ENCODE measurements at places on chromosomes 5 and 9. TPM values are rescaled to one million over a fixed set of nuclear protein-coding genes. Genes with fewer than 3 reads are reported as not detected.

The PCDHB12 gene
- 0.46 TPM for total RNA-seq

The IDNK gene
- 4.1 TPM for total RNA-seq

The COL27A1 gene
- total RNA-seq, result 12.7 TPM

The SCAI gene
- 10.9 TPM for total RNA-seq

The TNFSF8 gene
- total RNA-seq, result not detected

The SIMC1 gene
- 6.8 TPM for total RNA-seq

The FBXO38 gene
- 59.7 TPM for total RNA-seq

The UAP1L1 gene
- total RNA-seq, result 38.3 TPM

The PCDHB4 gene
- total RNA-seq, result 0.20 TPM

The MEIKIN gene
- total RNA-seq, result not detected

The SLC46A2 gene
- not detected for total RNA-seq

The FBN2 gene
- 146 TPM for total RNA-seq

The RFESD gene
- total RNA-seq, result 2.2 TPM

The MYMK gene
- total RNA-seq, result not detected

The WWC1 gene
- total RNA-seq, result 0.99 TPM

The WNT8A gene
- not detected for total RNA-seq

The PCDH1 gene
- total RNA-seq, result 6.3 TPM

The PPP3R2 gene
- total RNA-seq, result not detected

The GALNT10 gene
- total RNA-seq, result 134 TPM

The GCNT1 gene
- 73.3 TPM for total RNA-seq

The PNPLA7 gene
- total RNA-seq, result 2.0 TPM

The KLF4 gene
- 13.3 TPM for total RNA-seq

The ENC1 gene
- 43.7 TPM for total RNA-seq

The SLC6A18 gene
- not detected for total RNA-seq

The LEAP2 gene
- total RNA-seq, result 0.30 TPM

The NR2F1-AS1 gene
- 10.7 TPM for total RNA-seq

The TSSK1B gene
- total RNA-seq, result 0.46 TPM

The ELAVL2 gene
- total RNA-seq, result not detected

The AGGF1 gene
- 30.6 TPM for total RNA-seq

The PCDHB7 gene
- total RNA-seq, result 1.1 TPM

The LAMC3 gene
- 0.33 TPM for total RNA-seq

The OR1J2 gene
- 0.50 TPM for total RNA-seq

The SHISAL2B gene
- total RNA-seq, result not detected

The RGP1 gene
- total RNA-seq, result 25.0 TPM

The CER1 gene
- not detected for total RNA-seq

The PRUNE2 gene
- total RNA-seq, result 135 TPM

The STC2 gene
- 159 TPM for total RNA-seq

The TBC1D9B gene
- total RNA-seq, result 87.6 TPM

The RBM22 gene
- 17.6 TPM for total RNA-seq

The GFI1B gene
- total RNA-seq, result not detected

The PKD2L2 gene
- total RNA-seq, result not detected

All from smooth muscle cell of the pulmonary artery (primary cell).